Pulmonary artery endothelial cell (primary cell): ENCODE measurements at places on chromosomes 16 and 17. TPM values are rescaled to one million over a fixed set of nuclear protein-coding genes. Genes with fewer than 3 reads are reported as not detected.

The ZFHX3 gene
- 3.2 and 4.3 TPM in 2 replicates for total RNA-seq

The EPOP gene
- total RNA-seq: 2.6 and 4.2 TPM in 2 replicates

The TEX19 gene
- total RNA-seq: 0.11 TPM in 1 of 2 replicates, not detected in the other

DNA sequence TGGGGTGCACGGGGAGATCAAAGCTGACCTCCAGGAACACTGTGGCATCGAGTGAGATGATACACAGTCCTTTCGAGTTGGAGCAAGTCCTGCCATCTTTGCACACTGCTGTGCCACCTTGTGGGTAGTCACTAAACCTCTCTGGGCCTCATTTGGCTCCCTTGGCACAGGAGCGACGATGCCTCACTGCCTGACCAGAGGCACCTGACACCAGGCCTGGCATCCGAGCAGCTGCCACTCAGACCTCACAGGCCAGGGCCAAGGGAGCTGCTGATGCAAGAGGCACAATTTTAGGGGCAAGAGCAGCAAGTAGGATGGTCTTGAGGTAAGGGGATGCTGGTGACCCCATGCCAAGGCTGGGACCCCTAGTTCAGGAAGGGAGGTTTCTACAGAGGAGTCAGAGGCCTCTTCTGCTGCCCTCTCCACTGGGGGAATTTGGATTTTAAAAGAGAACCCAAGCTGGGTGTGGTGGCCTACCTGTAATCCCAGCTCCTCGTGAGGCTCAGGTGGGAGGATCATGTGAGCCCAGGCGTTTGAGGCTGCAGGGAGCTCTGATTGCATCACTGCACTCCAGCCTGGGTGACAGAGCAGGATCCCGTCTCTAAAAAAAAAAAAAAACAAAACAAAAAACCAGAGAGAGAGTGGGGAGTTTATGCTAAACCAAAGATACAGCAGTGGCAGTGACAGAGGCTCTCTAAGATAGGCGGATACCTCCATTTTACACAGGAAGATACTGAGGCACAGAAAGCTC, 6.7 kb upstream of the ADGRG1 start:
- DNase-seq: no peak

DNA sequence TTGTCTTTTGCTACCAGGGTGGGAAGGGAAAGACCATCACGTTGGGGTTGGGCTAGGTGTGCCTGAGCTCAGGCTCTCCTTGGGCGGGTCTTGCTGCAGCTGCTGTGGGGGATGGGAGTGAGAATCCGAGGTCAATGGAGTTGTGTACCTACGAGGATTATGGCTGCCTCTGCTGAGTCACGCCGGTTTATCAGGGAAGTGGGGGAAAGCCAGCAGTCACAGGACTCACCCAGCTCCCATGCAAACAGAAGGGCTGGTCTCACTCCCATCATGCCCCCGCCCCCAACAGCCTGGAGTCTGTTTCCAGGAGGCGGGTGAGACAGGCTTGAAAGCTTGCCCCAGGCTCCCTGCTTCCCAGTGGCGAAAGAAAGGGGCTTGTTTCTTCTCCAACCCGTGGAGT, 1259.0 kb upstream of the GOT2 start:
- no peak for DNase-seq

DNA sequence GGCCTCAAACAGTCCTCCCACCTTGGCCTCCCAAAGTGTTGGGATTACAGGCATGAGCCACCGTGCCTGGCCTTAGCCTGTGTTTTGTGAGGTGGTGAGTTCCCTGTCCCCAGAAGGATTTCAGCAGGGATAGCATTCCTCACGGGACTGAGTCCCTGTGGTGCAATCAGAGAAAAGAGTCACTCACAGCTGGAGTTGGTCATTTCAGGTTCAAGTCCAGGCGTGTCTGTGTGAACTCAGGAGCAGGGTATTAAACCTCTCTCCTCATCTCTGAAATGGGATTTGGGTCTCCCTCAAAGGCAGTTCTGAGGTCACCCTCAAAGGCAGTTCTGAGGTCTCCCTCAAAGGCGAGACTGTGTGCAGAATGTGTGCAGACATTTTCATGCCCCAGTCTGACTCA, 28.6 kb downstream of the NPTX1 start:
- no peak for DNase-seq

DNA sequence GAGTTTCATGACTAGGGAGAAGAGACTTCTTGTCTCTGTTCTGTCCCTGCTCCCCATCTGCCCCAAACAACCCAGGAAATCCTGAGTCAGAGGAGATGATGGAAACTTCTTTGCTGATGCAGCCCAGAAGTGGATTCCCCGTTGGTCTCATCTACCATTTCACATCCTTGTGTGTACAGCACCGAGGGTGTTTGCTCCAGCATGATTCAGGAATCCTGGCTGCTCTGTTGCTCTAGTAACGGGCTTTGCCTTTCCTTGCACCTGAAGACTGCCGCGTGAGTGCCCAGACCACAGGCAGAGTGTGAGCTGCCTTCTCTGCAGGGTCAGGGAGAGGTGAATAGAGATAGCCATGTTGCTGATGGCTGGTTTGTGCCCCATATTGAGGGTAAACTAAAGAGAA, 408.4 kb downstream of the CPPED1 start:
- no peak for DNase-seq
